GF-D8 (cell line): ENCODE measurements at places on chromosomes 7 and 10.

DNA sequence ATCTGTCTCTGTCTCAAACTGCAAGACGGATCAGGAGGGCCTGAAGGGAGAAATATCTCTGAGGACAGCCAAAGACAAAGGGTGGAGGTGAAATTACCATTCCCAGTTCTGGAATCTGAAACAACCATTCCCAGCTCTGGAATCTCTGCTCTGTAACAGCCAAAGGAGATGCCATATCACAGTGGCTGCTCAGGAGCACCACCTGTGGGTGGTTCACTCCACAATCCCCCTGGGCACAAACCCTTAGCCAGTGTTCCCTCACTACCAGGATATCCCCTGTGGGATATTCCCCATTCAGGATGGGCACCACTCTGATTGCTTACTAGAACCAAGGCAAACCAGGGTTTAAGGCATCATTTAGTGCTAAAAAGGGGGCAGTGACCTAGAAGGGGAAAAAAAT is 199.0 kb downstream of the HTR7 start:
- DNase-seq: no peak

GRCh38 chr10:92238054-92238585 is 52.8 kb downstream of the CPEB3 start:
- DNase-seq: no peak

GRCh38 chr7:134619627-134620331 is 26.9 kb upstream of the BPGM start:
- DNase-seq: no peak

- DNase-seq: no peak
These were observed 24.2 kb downstream of the CRTAC1 start for GRCh38 chr10:98006266-98006665.

DNA sequence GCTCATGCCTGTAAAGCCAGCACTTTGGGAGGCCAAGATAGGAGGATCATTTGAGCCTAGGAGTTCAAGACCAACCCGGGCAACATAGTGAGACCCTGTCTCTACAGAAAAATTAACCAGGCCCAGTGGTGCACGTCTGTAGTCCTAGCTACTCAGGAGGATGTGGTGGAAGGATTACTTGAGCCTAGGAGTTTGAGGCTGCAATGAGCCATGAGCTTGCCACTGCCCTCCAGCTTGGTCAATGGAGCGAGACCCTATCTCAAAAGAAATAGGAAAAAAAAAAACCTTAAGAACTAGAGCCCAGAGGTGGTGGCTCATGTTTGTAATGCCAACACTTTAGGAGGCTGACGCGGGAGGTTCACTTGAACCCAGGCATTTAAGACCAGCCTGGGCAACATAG is 2.2 kb downstream of the STRA8 start:
- DNase-seq: no peak

DNA sequence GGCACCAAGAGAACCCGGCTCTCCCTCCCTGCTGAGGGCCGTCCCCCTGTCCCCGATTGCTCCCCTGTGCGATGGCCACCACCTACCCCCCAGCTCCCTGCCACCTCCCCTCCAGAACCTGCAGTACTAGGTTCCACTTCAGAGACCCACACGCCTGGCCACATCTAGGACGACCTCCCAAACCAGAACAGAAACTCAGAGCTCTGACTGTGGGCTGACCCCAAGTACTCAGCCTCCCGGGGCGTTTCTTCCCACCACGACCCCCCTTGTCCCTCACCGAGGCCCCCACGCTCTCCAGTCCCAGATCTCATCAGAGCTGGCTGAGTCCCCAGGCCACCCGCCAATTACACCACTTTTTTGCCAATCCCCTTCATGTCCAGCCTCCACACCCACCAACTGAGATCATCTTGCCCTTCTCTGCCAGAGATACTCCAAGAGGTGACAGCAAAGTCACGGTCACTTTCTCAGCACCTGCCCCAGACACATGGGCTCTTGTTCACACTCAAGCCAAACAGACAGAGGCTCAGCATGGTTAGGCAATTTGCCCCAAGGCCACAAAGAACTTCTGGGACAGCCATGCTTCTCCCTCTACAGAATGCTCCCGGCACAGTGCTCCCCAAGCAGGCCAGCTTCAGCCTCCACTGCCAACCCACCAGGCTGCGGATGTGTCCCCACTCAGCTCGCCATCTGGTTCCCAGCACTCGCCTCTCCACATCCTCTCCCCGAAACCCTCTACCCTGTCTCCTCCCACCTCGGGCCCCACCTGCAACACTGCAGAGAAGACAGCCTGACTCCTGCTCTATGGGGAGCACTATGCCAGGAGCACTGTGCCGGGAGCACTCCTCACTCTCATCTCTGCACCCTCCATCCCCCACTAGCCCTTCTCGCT is 4.7 kb downstream of the TMEM120A start:
- no peak for DNase-seq
